Neural progenitor cell (in vitro differentiated cells): ENCODE measurements at places on chromosomes 1 and 21.
A peak's percentile ranks its signal among the peaks of the same experiment; 100 is the strongest.

GRCh38 chr1:58648842-58649241, 51.0 kb downstream of the MYSM1 start:
- H3K4me1 ChIP-seq, result peaks cover 3% of the 10 kb centered on the region
- H3K27me3 ChIP-seq, result no peaks in the 10 kb centered on the region
- H3K36me3 ChIP-seq, result no peaks in the 10 kb centered on the region
- H3K27ac ChIP-seq, result no peak overlapping the region
- H3K4me3 ChIP-seq, result no peak overlapping the region
- no peak for DNase-seq

GRCh38 chr1:63740432-63740831, 33.4 kb upstream of the ROR1 start:
- peaks cover 6% of the 10 kb centered on the region for H3K4me1 ChIP-seq
- no peak overlapping the region for H3K4me3 ChIP-seq
- H3K27ac ChIP-seq, result no peak overlapping the region
- H3K36me3 ChIP-seq, result no peaks in the 10 kb centered on the region
- no peak for DNase-seq

DNA sequence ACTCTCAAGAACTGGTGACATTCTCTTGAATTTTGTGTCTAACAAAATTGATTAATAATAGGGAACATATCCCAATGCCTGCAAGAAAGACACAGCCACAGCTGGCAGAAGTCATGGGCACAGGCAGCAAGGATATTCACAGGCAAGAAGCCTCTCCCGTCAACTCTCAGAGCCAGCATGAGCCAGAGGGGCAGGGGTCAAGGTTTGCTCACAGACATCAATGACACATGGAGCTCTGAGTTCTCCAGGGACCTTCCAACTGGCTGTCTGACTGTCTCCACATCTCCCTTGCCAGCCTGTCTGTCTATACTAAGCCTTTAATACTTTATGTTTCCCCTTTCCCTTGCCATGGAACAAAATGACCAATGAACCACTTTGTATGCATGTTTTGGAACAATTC, 101.5 kb upstream of the RAB4A start:
- no peaks in the 10 kb centered on the region for H3K27me3 ChIP-seq

DNA sequence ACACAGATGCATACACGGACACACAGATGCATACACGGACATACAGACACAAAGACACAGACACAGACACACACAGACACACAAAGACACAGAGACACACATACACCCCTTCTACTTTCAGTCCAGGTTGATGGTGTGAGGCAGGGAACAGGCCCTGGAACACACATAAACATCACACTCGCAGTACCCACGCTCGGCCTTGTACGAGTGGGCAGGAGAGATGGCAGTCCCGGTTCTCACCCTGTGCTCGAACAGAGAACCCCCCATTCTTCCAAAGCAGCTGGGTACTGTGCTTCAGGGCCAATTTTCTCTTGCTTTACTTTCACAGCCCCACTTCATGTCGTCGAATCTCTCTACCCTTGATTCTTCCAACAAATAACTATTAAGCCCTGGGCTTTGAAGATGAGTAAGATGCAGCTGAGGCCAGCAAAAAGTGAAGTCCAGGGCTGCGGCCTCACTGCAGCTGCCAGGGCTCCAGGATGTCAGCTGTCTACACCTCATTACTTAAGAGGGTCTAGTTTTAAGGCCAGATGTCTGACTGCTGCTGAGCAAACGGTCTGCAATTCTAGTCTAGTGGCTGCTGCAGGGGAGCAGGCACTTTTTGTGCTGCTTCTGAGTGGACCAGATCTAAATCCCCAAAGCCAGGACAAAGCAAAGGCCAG, 90.1 kb downstream of the PGBD5 start:
- H3K4me3 ChIP-seq, result no peak overlapping the region
- no peak overlapping the region for H3K27ac ChIP-seq
- H3K4me1 ChIP-seq, result peaks cover 14% of the 10 kb centered on the region
- H3K27me3 ChIP-seq, result no peaks in the 10 kb centered on the region
- DNase-seq, result no peak

DNA sequence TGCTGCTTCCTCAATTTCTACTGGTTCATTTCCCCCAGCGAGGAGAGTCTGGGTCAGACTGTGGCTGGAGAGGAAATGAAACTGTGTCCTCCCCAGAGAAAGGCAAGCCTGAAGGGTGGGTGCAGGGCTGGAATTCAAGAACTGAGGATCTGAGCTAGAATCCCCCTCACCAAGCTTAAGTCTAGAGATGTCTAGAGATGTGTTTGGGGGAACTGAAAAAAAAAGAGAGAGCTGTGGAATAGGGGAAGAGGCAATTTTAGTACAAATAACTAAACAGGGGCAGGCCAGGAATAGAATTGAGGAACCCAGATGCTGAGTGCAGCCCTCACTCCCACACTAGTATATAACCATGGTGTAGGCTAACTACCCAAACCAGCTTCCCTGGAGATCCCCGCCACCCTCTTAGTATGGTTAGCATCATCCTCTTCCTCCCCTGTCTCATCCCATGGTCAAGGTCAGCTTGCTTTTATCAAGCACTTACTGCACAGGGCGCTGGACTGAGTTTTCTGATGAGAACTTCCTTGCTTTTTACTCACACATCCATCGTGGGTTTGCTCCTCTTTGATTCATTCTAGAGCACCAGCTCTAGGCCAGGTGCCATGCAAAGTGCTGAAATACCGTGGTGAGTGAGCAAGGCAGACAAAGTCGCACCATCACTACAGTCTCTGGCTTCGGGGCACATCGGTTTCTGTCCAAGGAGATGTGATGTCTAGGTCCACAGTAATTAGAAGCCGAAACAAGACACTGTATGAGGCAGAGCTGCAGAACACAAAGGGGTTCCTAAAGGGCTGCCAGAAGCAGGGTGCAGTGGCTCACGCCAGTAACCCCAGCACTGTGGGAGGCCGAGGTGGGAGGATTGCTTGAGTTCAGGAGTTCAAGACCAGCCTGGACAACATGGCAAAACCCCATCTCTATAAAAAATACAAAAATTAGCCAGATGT, 112.9 kb upstream of the IPO9 start:
- no peak for DNase-seq
- no peaks in the 10 kb centered on the region for H3K27me3 ChIP-seq
- peaks cover 55% of the 10 kb centered on the region for H3K4me1 ChIP-seq
- peak overlapping the region; percentile 73 for H3K27ac ChIP-seq
- no peak overlapping the region for H3K4me3 ChIP-seq

DNA sequence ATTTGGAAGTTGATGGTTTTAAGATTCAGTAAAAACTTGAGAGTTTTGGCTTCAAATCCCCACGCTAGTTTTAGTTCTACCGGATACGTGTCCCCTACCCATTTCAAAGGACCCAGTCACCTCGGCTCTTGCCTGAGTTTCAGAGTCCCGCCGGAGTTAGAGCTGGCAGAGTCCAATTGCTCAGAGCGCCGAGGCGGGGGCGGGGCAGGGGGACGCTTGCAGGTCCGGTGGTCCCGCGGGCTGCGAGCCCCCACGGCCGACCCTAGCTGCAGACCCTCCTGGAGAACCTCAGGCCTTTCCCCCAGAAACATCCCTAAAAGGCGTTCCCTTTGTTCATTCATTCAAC, 765 bp upstream of the VPS45 start:
- peaks cover under 1% of the 10 kb centered on the region for H3K36me3 ChIP-seq
- H3K4me3 ChIP-seq, result peak overlapping the region; percentile 77
- H3K27ac ChIP-seq, result peak overlapping the region; percentile 92
- H3K4me1 ChIP-seq, result peaks cover 15% of the 10 kb centered on the region

- no peak for DNase-seq
- no peaks in the 10 kb centered on the region for H3K27me3 ChIP-seq
- peaks cover 10% of the 10 kb centered on the region for H3K4me1 ChIP-seq
- no peak overlapping the region for H3K4me3 ChIP-seq
- no peaks in the 10 kb centered on the region for H3K36me3 ChIP-seq
These were observed 54.3 kb upstream of the DIPK1A start for GRCh38 chr1:93015590-93015989.

DNA sequence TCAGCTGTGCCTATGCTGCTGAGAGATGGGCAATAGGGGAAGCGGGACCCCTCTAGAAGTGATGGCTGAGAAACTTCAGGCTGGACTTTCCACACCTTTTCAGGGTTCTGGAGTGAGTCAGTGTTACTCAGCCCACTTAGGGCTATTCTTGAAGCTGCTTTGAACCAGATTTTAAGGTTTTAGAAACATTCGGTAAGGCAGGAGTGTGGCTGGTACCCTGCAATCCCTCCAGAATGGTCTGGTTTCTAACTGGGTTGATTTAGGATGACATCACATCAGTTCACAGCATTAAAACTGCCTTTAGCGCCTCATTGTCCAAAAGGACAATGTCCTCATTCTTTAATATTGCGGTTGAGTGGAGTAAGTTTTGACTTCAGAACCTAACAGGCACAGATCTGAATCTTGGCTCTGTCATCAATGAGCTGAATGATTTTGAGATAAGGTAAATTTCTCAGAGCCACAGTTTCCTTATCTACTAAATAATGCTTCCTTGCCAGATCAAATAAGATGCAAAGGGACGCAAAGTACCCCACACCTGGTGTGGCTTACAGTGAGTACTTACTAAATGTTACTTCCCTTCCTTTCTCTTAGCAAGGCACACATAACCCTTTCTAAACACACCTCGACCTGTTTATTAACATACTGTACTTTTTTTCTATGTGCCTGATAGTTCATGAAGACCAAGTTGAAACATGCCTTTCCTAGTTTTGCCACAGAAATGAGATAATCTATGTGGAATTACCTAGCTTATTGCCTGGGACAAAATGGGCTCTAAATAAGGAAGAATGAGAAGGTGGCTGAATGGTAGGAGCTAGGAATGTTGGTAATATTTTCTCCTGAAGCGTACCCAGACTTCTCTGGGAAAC, 209.8 kb downstream of the ROR1 start:
- H3K27me3 ChIP-seq, result no peaks in the 10 kb centered on the region
- H3K36me3 ChIP-seq, result no peaks in the 10 kb centered on the region
- no peak for DNase-seq
